Fibroblast of skin of back (primary cell): ENCODE measurements at places on chromosomes 5 and 9.

GRCh38 chr9:34492051-34492450 is 30.7 kb downstream of the ENHO start:
- no peak for DNase-seq

- DNase-seq: peak; percentile 16
These were observed 312.1 kb downstream of the TMEM232 start for GRCh38 chr5:110414360-110414759.

- peak; percentile 25 for DNase-seq
These were observed 859 bp downstream of the CSNK1G3 start for GRCh38 chr5:123512611-123513461.

DNA sequence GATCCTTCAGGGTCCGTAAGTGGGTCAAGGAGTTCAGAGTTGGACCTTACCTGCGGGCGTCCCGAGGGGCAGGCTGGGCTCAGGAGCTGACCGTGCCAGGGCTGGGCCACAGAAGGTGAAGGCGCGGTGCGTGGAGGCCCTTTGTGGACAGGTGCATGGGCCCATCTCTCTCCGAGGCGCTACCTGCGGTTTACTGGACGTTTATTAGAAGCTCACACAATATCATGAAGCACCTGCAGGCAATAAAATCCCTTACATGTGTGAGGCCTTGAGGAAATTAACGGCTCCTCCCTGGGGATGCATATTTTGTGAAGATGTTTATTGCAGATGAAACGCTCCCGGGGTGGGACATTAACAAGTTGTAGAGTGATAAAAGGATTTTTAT is 79.8 kb upstream of the LMX1B start:
- DNase-seq: no peak

DNA sequence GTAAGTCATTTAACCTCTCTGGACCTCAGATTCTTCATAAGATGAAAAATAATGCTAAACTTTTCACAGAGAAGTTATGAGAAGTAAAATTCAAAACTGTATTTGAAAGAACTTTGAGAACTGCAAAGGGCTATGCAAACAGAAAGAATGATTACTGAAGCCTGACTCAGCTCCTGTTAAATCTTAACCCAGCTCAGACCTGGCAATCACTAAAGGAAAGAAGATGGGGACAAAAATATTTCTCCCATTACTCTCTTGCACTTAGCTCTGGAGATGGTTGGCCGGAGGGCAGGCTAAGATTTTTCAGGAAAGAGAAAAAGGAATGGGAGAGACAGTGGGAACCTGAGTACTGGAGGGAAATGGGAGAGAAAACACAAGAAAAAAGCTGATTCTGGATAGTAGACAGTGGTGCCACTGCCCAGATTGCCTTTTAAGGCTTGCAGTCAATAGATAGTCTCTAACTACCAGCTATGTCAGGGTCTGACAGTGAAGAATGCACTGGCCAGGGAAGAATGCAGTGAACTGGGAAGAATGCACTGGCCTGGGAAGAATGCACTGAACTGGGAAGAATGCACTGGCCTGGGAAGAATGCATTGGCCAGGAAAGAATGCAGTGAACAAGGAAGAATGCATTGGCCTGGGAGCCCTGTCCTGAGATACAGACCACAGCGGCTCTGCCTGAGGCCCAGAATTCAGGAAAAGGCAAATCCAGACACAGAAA is 25.2 kb upstream of the CEMIP2 start:
- DNase-seq: peak; percentile 95

DNA sequence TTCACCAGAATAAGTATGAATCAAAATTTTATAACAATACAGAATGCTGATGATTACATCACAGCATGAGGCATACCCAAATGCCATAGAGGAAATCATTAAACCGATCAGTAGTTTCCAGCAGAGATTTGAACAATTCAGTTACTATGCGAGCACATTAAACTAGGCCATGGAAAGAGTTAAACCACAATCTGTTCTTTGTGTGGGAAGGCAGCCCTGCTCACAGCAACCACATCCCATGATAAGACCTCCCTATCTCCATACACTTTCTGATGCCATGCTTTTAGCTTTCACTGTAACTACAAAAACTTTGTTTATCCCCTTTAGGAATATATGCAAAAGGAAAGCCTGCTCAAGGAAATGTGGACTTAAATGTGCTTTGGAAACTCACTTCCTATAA is 4.5 kb downstream of the NFIB start:
- DNase-seq: no peak

GRCh38 chr5:125868036-125868435 is 555.2 kb upstream of the GRAMD2B start:
- DNase-seq: peak; percentile 14

DNA sequence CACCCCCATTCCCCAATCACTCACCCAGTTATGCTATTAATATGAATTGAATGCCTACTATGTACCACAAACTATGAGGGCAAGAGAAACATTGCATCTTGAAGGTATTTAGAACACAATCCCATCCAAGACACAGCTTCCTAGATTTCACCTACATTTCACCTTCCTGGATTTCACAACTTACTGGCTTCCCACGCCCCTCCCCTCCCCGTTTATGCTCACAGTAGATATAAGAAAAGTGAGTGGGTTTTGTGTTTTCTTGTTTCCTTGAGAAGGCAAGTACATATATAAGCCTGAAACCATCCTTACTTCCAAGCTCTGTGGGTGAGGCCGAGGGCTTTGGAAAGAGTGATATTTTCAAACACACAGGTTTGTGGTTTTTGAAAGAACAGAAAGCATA is 465.0 kb downstream of the BNC2 start:
- no peak for DNase-seq

GRCh38 chr9:130906735-130907416 is 10.3 kb upstream of the QRFP start:
- DNase-seq: no peak

GRCh38 chr5:6781716-6782115 is 68.5 kb downstream of the TENT4A start:
- peak; percentile 28 for DNase-seq

- peak; percentile 10 for DNase-seq
These were observed 81.1 kb downstream of the PJA2 start for GRCh38 chr5:109328626-109329025.

DNA sequence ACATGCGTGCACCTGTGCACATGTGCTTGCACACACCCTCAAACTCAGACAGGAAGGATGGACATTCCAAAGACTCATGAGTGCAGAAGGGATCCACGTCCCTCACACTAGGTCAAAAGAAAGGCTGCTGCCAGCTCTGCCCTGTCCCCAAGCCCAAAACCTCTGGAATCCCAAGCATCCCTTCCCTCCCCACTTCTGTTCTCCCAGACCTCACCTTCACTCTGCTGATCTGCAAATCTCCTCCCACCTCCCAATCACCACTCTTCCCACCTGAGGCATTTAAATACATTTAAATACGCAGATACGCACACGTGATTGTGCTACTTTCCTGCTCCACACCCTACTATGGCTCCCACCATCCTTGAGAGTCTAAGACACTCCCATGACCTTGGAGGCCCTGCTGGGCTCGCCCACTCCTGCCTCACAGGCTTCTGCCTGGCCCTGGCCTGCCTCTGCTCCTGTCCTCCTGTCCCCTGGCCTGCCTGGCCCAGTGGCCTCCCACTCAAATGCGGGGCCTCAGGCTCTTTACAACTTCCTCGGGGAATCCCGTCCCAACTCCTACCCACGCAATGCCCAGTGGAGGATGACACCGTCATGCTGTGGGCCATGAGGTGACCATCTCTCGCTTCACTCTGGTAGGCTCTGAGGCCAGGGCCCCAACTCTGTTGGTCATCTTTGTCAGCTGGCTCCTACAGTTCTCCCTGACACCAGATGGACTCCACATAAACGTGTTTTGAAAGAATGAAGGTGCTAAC is 478.4 kb upstream of the DAP start:
- DNase-seq: no peak

- no peak for DNase-seq
These were observed 176.1 kb upstream of the CDH12 start for GRCh38 chr5:23029290-23029689.

GRCh38 chr5:61991866-61992265 is 314.1 kb upstream of the KIF2A start:
- DNase-seq: peak; percentile 67

GRCh38 chr9:70079417-70080037 is 35.9 kb downstream of the MAMDC2 start:
- DNase-seq: no peak

DNA sequence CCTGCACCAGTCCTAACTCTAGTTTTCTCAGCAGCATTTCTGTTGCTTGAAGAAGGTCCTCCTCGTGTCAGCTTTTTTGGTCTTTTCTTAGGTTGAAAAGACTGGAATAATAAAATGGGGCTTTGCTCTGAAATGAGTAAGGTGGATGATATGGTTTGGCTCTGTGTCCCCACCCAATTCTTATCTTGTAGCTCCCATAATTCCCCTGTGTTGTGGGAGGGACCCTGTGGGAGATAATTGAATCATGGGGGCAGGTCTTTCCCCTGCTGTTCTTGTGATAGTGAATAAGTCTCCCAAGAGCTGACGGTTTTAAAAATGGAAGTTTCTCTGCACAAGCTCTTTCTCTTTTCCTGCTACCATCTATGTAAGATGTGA is 53.6 kb downstream of the LIX1 start:
- no peak for DNase-seq

DNA sequence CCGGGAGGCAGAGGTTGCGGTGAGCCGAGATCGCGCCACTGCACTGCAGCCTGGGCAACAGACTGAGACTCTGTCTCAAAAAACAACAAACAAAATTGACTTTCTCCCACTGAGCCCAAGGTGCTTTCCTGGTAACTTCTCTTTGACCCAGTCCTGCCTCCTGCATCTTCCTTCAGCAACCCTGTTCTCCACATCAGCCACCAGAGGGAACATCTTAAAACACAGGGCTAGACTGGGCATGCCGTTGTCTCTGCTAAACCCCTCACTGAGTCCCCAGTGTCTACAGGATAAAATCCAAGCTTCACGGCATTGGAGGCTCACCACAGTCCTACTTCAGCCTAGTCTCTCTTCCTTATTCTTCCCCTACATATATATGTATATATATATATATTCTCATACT is 39.8 kb upstream of the KCNMB1 start:
- DNase-seq: peak; percentile 14

DNA sequence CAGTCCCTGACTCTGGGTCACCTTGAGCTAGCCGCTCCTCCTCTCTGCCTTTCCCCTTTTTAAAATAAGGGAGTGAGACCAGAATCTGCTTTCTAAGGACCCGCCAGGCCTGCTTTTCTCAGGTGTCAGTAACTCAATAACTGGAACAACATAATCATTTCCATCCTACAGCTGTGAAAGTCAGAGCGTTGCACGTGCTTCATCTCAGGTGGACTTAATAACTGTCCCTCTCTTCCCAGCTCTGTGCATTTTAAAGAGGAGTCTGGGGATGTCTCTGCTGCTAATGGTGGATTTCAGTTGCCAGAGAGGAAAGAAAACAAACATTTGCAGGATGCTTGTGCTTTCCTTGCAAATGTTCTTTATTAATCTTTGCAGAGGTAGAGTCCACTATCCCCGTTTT is 93.7 kb downstream of the PCDH1 start:
- DNase-seq: no peak

DNA sequence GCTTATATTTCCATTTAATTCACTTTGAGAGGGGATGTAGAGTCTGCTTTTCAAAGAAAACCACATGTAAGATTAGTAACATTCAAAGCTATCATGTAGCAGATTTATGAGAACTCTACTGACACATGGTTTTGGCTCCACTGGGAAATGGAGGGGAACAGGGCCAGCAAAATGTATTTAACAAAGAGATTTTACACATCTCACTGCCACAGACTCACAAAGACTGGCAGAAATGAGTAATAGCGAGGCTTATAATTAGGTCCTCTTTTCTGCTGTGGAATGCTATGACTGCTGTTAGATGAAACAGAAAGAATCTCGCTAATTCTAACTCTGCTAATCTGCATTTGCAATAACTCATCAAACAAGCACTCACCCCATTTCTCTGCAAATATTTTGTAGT is 4.5 kb downstream of the DAP start:
- peak; percentile 86 for DNase-seq

- DNase-seq: no peak
These were observed 173.4 kb downstream of the DNAH5 start for GRCh38 chr5:13771011-13771571.

DNA sequence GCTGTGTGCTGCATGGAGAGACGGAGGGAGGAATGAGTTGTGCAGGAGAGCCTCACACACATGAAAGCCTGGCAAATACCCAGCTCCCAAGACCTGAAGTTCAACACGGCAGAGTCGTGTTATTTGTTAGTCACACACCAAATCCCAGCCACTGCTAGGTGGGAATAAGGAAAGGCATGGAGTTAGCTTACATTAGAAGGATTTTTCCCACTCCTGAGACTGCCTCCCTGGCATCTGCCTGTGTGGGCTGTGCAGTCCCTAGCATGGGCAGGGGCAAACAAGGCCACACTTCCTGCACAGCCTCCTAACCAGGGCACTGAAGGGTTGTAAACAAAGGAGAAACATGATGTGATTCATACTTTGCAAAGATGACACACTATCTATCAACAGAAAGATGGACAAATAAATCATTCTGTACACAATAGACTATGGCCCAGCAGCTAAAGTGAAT is 306.8 kb downstream of the SPOCK1 start:
- DNase-seq: peak; percentile 57

DNA sequence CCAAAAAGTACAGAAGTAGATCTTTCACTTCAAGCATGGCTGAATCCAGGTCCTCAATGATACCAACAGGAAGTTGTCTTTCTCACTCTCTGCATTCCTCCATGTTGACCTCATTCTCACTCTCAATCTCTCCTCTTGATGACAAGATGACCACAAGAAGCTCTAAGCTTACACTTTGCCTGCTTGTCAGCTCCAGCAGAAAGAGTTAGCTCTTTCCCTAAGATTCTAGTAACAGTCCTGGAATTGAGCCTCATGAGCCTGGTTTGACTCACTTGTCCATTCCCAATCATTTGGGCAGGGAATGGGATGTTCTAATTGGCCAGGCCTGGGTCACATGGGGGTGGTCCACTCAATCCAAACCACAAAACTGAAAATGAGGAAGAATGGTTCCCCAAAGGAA is 3.3 kb upstream of the CLTA start:
- peak; percentile 95 for DNase-seq

DNA sequence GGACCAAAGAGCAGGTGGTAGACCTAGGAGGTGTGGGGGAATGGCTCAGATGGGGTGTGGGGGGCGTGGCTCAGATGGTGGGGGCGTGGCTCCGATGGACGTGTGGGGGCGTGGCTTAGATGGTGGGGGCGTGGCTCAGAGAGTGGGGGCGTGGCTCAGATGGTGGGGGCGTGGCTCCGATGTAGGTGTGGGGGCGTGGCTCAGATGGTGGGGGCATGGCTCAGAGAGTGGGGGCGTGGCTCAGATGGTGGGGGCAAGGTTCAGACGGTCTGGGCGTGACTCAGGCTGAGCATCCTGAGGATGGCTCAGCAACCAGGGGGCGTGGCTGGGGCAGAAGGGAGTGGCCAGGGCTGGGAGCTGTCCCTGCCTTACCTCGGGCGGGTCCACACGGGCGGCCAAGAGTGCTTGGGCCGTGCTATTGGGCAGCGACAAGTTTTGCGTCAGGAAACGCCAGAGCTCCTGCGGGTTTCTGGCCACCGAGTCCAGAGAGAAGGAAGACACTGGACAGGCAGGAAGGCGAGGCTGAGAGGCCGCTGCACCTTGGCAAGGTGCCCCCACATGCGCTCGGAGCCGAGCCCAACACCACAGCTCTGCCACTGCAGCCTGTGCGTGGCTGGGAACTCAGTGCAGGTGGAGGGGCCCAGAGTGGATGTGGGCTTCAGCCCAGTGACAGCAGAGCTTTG is 5.9 kb downstream of the ABCA2 start:
- DNase-seq: peak; percentile 65
